Anterior cingulate cortex (tissue), 58 donors: ENCODE measurements at places on chromosomes 1 and 21.

GRCh38 chr21:37700641-37701202, 215.5 kb downstream of the KCNJ6 start:
- no peak for DNase-seq

DNA sequence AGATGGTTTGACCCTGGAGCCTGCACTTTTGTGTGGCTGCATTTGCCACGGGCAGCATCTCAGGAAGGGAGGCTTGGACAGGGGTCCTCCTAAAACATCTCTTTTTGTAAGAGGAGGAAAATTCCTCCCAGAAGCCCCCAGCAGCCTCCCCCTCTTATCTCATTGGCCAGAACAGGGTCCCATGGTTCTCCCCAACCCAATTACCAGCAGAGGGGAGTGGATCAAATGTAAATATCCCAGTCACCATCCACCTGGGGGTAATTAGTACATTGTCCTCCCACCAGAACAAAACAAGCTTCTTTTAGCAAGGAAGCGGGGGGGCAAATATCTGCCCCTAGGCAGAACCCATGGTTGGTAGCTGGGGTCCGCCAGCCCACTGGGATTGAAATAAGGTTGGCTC, 44.7 kb upstream of the TENT5B start:
- DNase-seq, result no peak

DNA sequence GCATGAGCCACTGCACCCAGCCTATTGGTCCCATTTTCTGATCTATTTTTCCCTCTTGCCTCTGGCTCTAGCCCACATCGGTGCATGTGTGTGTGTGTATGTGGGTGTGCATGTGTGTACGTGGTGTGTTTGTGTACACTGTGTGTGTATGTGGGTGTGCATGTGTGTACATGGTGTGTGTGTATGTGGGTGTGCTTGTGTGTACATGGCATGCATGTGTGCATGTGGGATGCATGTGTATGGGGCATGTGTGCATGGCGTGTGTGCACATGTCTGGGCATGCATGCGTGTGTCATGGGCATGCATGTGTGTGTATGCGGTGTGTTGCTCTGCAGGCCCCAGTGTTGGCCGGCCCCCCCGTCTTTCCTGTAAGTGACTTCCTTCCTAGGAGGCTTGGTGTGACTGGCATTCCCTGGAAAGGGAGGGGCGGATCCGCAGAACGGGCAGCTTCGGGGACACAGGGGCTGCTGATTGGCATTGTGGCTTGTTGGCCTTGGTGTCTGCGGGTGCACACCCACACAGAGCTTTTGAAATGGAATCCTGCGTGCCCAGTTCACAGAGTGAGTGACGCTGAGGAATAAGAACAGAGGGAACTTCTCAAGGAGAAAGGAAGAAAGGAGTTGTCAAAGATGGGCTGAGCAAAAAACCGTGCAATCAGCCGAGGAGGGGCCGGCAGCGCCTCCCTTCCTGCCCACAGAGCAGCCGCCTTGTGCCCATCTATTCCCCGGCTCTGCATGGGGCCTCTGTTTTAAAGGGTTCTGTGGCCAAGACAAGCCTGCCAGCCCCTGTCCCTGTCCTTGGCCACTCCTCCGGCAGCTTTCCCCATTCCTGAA, 8.0 kb downstream of the PDXK start:
- DNase-seq, result no peak

DNA sequence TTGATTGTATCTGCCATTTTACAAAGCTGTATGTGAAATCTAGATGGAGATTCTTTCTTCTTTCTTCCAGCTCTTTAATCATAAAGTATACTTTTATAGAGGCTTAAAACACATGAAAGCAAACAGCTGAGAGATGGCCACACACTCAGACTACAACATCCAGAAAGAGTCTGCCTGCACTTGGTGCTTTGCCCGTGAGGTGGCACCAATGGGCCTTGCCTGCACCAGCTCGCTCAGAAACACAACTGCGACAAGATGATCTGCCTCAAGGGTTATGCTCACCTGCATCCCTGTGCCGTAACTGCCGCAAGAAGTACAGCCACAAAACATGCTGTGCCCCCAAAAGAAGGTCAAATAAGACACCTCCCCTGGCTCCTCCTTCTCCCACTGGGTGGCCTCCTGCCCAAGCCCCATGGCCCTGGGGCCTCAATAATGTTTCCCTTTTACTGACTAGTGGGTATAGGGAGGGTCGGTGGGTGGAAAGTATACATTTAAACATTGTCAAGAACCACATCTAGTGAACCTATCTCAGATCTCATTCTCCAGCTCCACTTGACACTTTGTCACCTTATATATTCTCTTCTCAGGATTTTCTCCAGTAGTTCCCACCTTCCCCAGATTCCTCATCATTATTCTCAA, 66.7 kb upstream of the ANGPTL3 start:
- DNase-seq, result peak; percentile 11

- no peak for DNase-seq
Observed at GRCh38 chr1:15609631-15610030, 7.6 kb upstream of the DDI2 start.

DNA sequence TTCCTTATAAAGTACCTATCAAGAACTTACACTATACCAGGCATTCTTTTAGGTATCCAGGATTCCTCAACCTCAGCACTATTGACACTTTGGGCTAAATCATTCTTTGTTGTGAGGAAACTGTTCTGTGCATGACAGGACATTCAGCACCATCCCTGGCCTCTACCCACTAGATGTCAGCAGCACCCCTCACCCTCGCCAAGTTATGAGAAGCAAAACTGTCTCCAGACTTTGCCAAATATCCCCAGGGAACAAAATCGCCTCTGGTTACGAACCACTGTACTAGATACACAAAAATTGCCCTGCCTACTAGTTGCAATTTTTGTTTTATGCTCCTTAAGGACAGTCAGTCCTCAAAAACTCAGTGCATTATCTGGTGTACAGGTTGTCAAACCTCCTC, 35.7 kb downstream of the PALMD start:
- no peak for DNase-seq

- no peak for DNase-seq
Observed at GRCh38 chr1:24103879-24104278, 8.1 kb downstream of the MYOM3 start.
